ENCODE measurements at places on chromosomes 3 and 15.

GRCh38 chr15:55846116-55846707 is 103.3 kb upstream of the PRTG start:
- no peak for DNase-seq

GRCh38 chr15:74044267-74045110 is 37.9 kb downstream of the GOLGA6A start:
- no peak for DNase-seq

DNA sequence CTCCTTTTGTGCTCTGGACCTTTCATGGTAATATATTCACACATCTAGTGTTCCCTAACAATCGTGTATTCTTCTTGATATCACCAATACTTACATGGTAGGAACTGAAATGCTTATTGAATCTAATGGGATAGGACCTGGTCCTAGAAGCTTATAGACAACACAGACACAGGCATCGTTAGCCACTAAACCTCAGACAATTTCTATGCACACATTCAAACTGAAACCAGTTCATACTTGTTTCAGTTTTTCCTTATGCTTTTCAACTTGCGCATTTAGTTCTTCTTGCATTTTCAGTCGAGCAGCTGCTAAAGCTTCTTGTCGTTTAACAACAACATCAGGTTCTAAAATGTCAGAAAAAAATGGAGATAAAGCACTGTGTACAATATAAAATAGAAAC is 2.3 kb downstream of the SELENOS start:
- DNase-seq, result no peak

- no peak for DNase-seq
These were observed 124.8 kb upstream of the PTX3 start for GRCh38 chr3:157311633-157312375.

GRCh38 chr15:90956274-90957030 is 1.8 kb downstream of the RCCD1 start:
- DNase-seq, result peak; percentile 5

DNA sequence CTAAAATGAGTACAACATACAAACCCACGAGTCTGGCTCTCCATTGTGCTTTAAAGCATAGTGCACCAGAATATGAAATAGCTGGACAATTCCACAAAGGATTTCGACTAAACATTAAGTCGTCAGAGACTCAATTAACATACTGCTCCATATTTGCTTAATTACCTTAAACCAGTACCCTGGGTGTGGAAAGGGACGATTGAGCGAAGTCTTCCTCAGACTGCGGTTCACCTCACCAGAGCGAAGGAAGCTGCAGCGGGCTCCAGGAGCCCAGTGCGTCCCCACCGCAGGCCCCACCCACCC is 218 bp upstream of the TRPC1 start:
- DNase-seq, result no peak

- no peak for DNase-seq
These were observed 61.8 kb upstream of the RBP1 start for GRCh38 chr3:139601191-139601961.

DNA sequence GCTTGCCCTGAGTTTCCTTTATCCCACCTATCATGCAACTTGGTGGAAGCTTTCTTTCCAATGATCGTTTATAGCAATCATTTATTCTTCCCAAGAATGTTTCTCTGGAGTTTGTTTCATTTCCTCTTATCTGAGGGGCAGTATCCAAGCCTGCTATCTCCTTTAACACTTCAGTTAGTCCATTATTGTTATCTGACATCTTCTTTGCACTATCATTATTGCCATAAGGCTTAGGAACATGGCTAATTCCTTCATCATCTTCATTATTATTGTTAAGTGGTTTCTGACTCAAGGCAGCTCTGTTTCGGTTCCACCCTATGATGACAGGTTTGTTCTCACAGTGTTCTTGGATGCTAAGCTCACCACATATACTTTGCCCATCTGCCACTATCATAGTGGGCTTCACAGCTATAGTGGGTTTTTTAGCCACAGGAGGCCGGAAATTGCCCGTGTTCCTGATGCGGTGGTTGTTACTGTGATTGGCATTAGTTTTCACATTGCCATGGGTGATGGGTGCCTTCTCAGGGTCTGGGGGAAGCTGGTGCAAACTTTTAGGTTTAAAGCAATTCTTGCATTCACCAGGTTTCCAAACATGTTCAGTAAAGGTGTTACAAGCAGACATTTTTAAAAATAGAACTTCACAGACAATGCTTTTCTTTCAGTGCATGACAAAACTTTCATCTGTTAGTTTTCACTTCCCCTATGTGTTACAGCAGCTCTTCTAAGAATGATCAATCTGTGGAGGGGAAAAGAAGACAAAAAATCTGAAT is 110.6 kb upstream of the TSPAN3 start:
- no peak for DNase-seq

Measured in NCI-H187 treated with DMSO at 0.1 percent for 48 hours (cell line).